Stimulated activated CD8-positive, alpha-beta memory T cell treated with anti-CD3 and anti-CD28 coated beads, Interleukin-4, amount 100 ng/mL, for 1 hour (primary cell): ENCODE measurements at places on chromosomes 1 and 21.

GRCh38 chr1:229281339-229281926 is 10.5 kb downstream of the RAB4A start:
- DNase-seq, result no peak

GRCh38 chr1:78069784-78070183 is 24.0 kb downstream of the GIPC2 start:
- DNase-seq, result no peak

GRCh38 chr1:172537827-172538391 is 5.0 kb downstream of the SUCO start:
- no peak for DNase-seq

GRCh38 chr1:3477241-3477995 is 23.0 kb downstream of the ARHGEF16 start:
- no peak for DNase-seq

- DNase-seq, result no peak
Observed at GRCh38 chr1:62082456-62083363, 111.9 kb upstream of the L1TD1 start.

DNA sequence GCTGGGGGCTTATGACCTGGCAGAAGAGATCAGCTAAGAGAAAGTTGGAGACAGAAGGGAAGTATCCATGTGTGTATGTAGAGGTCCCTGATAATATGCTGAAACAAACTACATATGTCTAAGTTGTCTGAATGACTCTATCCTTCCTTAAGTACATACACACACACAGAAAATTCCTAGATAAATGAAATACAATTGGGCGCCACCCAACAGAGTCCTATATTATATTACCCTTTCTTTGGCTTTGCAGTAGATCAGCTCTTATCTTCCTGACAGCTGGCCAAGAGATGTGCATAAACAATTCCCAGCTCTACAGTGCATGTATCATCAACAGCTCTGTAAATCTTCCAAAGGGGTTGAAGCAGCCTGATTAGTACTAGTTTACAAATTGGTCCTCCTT is 40.1 kb downstream of the SORT1 start:
- no peak for DNase-seq

DNA sequence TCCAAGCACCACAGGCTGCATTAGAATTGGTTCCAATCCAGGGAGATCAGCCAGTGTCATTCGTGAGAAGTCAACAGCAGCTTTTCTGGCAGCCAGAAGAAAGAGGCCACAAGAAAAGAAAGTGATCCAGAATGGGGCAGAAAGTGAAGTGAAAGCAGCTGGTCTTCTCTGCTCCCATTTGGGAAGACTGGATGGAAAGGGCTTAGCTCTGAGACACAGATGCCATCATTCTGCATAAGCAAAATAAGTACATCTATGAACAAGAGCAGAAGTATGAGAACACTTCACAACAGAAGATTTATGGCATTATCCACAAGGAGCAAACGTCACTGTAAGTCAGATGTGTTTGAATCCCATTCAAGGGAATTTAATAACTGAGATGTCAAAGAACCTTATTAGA is 326.5 kb upstream of the ESRRG start:
- no peak for DNase-seq

DNA sequence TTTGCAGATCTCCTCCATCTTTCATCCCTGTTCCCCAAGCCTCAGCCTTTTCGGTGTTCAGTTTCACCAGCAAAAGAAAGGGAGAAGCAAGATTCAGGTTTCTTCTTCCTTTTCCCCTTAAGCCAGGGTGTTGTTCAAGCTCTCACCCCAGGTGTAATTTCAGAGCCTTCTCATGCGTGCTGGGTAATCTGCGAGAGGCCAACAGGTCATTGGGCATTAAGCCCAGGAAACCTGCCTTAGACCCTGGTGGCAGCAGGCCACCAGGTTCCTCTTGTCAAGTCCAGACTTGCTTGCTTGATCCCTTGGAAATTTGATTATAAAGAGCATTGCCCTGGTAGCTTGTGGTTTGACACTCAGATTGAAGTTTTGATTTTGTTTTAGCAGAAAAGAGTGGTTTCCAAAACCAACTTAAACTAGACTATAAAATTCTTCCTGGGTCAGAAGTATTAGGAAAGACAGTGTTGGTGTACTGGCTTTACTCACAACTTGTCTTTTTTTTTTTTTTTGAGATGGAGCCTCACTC is 6.9 kb downstream of the AKR1A1 start:
- no peak for DNase-seq

- no peak for DNase-seq
Observed at GRCh38 chr1:95035536-95035935, 37.2 kb downstream of the ALG14 start.

DNA sequence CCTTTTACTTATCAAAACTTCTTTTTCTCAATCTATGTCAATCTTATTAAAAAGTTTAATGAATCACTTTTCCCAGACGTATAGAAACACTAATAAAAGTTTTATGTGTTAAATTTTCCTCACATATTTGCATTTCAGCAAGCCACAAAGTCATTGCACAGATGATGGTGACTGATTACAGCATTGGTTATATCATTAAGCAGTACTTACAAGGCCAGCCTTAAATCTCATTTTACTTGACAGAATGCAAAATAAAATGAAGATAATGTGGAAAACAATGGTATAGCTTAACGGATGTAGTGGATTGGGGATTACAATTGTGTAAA is 39.5 kb downstream of the TMEM200B start:
- no peak for DNase-seq

DNA sequence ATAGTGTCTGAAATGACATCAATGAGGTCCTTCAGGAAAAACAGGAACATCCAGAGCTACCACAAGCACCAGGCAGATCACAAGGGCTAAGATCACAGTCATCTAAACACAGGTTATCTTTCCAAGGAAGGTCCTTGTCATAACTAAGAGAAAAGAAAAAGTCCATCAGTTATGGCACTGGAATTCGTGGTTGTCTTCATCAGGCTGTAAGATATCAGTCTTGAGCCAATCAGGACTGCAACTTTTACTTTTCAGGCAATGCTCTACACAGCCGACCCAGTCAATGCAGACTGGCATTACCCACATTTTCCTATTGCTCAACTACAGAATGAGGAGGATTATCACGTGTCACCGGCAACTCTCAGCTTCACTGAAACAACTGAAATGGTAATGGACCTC is 26.4 kb downstream of the SORT1 start:
- no peak for DNase-seq

- no peak for DNase-seq
Observed at GRCh38 chr1:233607252-233608119, 6.4 kb upstream of the KCNK1 start.

- no peak for DNase-seq
Observed at GRCh38 chr1:76501586-76502219, 365.6 kb upstream of the ST6GALNAC5 start.

- DNase-seq, result no peak
Observed at GRCh38 chr1:42979896-42980800, 21.5 kb upstream of the SLC2A1 start.

GRCh38 chr1:59150577-59151386 is 146.1 kb upstream of the FGGY start:
- no peak for DNase-seq
